ENCODE measurements at places on chromosomes 11 and 22.

- DNase-seq: no peak
These were observed 36.1 kb upstream of the AMPD3 start for GRCh38 chr11:10418950-10419310.

DNA sequence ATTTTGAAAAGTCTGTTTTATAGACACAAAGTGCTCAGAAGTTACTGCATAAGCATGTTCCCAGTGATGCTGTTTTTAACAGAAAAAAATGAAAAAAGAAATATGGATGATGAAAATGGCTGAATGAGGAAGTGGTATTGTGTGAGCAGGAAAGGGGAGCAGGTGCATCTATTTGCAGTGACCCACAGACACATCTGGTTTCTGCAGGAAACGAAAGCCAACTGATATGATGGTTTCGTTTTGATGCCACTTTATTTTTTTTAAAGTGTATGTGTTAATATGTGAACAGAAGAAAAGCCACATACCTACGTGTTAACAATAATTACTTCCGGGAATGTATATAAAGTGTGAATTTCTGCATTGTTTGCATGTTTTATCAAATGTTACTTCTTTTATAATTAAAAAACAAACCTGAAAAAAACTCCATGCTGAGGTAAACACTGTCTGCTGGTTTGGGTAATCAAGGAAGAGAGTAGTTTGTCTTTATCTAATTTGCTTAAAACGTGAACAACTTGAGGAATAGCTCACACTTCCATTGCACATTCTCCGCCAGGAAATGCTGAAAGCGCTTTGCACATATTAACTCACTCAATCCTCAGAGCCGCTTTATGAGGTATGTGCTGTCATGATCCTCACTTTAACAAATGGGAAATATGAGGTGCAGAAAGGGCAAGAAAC, 1335.9 kb downstream of the TBC1D22A start:
- DNase-seq: no peak

DNA sequence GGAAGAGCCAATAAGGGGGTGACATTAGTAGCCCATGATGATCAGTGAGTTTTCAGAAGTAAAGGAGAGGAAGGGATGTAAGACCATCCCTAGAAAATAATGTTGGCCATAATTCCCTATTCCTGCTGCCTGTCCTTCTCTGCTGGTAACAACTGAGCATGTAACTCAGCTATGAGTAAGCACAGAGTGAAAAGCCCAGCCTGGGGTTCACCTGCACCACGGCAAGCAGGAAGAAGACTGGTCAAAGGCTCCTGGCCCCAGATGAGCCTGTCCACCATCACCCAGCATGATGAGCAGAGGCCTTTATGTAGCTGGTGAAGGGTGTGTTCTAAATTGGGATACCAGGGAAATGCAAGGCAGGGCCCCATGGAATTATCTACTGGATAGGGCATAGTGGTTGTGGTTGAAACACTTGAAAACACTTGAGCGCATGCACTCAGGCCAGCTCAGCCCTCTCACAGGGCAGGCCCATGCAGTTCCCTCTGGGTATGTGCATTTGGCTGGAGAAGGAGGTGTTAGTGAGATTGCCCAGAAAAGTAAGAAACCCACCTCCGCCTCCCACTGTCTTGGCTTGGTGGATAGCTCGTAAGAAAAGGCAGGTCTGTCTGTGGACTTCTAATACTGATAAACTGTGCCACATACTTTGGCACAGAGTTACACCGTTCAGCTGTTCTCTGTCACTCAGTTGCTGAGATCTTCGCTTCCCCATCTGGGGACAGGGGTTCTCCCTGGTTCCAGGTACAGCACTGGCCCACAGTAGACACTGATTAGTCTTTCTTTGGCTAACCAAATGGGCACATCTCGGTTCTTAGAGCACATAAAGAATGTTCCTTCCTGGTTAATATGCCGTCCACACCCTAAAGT, 86.8 kb downstream of the AMOTL1 start:
- DNase-seq: no peak

DNA sequence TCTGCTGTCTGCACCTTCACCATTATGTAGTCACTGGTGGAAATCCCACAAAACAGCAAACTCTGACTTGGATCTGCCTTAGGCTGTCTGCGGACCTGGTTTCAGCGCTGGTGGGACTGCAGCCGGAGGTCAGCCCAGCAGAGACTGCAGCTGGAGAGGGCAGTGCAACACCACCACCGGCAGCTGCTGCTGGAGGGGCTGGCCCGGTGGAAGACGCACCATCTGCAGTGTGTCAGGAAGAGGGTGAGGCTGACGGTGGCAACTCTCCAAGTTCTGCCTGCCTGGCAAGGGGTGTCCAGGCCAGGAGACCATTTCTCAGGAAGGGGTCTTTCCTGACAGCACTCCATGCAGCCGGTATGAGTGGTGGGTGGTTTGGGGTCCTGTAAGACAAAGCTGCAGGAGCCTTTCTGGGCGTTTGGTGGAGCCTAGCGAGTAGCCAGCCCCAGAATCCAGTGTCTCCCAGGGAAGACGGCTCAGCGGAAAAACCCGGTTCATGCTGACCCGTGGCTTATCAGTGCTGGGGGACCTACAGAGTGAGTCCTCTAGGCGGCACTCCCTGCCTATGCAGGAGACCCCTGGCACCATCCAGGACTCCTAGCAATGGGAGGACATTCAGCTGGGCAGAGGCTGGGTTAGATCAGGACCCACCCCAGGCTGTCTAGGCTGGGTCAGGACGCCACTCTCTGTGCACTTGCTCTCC, 50.8 kb downstream of the PISD start:
- DNase-seq: no peak
